ENCODE measurements at places on chromosomes 5 and 9.

DNA sequence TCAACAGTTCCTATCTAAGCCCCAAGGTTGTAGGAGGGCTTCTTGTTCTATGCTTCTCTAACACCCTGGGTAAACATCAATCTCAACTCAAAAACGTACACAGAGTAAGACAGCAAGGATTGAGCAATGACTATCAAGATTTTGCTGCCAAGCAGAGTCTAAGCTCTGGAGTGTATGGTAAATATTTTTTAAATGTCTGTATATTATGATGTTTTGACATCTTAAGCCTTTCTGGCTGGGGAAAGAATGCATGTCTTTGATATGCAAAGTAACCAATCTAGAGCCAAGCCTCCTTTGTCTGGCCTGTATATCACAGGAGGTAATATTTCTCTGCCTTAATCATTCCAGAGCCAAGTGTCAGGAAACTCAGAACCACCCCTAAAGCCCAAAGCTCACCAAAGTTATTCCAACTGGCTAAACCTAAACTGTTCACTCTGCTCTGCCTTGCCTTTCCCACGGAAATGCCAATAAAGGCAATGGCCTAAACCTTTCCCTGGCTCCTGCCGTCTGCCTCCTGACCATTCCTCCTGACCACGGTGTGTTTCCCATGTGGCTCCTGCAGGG, 45.2 kb downstream of the YIPF5 start:
- no peak for DNase-seq

GRCh38 chr9:106953174-106953573, 90.2 kb downstream of the ZNF462 start:
- DNase-seq = no peak

DNA sequence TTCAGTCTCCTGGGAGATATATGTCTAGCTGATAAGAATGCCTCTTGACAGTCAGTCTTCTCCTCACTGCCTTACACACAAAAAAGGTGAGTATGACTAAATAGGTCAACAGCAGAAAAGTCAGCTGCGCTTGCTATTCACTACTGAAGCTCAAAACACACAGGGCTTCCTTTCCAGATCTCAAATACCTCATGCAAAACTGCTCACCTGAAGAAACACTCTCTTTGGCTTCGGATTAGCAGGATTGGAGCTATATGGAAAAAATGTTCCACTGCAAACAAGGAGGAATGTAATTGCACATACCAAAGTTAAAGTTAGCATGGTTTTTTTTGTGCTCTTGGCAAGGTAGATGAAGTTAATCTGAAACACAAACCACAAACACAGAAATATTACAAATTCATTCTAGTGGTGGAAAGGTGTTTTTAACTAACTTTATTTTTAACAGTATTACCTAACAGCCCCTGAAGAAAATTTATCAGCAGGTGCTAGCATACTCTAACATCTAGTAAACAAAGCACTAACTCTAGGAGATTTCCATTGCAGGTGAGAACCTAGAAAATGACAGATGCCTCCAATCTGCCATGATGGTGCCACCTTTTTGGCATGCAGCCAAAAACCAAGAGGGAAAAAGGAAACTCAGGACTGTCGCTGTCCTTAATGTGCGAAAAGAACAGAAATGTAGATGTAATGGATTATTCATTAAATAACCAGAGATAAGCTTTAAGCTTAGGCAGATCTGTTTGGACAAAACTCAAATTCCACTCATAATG, 31.8 kb downstream of the ERMP1 start:
- no peak for DNase-seq

- DNase-seq = no peak
Measured at GRCh38 chr5:140399979-140400729, 1.5 kb upstream of the ANKHD1 start.

DNA sequence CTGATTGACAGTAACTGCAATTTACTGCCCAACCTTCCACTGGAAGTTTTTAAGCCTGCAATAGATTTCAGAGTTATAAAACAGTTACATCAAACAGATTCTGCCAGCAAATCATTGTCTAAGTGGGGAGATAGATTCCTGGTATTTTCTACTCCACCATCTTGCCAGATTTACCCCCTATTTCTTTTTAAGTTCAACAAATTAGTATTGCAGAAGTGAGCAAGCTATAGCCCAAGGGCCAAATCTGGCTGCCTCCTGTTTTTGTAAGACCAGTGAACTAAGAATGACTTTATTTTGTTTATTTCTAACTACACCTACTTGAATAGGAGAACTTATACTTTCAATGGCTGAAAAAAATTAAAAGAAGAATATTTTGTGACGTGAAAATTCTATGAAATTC, 8.8 kb upstream of the TMEM171 start:
- DNase-seq = no peak

- no peak for DNase-seq
Measured at GRCh38 chr5:145189746-145190145, 645.4 kb downstream of the PRELID2 start.

Data from BE2C (cell line).